T-helper 9 cell (primary cell): ENCODE measurements at places on chromosomes 7 and 10.

GRCh38 chr10:103153302-103154197 lies 39.5 kb downstream of the NT5C2 start:
- no peak for DNase-seq

- no peak for DNase-seq
These were observed 538 bp downstream of the TFAM start for GRCh38 chr10:58385784-58386112.

DNA sequence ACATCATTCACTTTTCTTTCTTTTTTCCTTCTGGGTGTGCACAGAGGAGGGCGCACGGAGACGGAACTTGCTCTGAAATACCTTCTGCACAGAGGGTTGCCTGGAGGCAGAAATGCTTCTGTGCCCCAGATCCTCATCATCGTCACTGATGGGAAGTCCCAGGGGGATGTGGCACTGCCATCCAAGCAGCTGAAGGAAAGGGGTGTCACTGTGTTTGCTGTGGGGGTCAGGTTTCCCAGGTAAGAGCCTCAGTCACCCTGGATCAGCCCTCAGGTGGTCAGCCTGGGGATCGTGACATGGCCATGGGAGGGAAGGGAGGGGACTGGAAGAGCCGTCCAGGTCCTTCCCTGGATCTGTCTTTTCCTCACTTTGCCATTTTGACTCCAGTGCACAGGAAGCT lies 33.6 kb downstream of the VWA2 start:
- DNase-seq, result no peak

- DNase-seq, result no peak
These were observed 38.4 kb downstream of the SLC39A12 start for GRCh38 chr10:17989908-17990767.

- no peak for DNase-seq
These were observed 122.7 kb downstream of the CUL2 start for GRCh38 chr10:34967335-34967880.
